ENCODE measurements at places on chromosomes 4 and X. TPM values are rescaled to one million over a fixed set of nuclear protein-coding genes. Genes with fewer than 3 reads are reported as not detected.

GRCh38 chr4:135207531-135207930, 1005.9 kb upstream of the PABPC4L start:
- H3K36me3 ChIP-seq, result no peaks in the 10 kb centered on the region
- DNase-seq, result no peak
- no peak overlapping the region for H3K27ac ChIP-seq
- H3K27me3 ChIP-seq, result no peaks in the 10 kb centered on the region

DNA sequence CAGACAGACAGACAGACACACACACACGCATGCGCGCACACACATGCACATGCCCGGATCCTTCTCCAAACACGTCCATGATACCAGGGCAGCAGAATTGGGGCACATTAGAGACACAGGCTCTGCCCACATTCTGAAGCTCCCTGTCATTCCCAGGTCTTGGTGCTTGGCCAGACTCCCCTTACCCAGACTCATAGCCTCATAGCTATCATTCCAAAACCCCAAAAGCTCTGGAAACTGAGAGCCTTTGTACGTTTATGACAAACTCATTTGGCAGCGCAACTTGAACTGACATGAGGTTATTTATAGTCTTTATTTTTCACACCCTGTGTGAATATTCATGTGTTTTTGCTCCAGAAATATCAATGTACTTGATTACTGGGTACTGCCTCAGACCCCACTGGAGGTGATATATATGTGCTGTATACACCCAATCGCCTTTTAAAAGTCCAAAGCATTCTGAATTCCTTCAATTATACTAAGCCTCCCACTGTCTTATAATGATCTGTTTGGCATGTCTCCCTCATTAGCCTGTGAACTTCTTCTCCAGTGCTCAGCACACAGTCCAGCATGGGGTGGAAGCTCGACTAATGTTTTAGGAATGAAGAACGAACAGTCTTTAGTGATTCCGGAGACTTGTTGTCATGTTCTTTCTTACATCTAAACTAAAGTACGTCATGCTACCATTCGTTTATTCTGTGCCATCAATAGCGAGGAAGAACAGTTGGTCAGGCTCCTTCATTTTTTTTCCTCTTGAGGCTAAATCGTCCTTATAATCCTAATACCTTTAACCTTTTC, 45.0 kb downstream of the RTL9 start:
- no peak for DNase-seq
- no peaks in the 10 kb centered on the region for H3K36me3 ChIP-seq
- H3K27me3 ChIP-seq, result no peaks in the 10 kb centered on the region
- H3K4me3 ChIP-seq, result no peak overlapping the region

DNA sequence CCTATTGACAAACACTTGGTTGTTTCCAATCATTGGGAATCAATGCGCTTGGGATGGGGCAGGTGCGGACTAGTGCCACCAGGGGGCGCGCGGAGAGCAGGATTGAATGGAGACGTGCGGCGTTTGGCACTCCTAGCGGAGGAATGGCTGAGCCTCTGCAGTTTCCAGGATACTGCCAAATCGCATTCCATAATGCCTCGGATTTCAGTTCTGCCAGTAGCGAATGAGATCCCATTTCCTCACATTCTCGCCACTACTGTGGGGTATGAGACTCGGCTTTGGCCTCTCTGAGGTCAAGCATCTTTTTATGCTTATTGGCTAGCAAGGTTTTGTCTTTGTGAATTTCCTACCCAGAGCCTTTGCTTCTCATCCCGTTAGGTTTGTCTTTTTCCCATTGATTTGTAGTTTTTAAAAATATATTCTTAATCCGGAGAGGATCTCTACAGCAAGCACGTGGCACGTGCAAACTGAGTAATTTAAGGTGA, 28.7 kb downstream of the CLDN34 start:
- no peaks in the 10 kb centered on the region for H3K36me3 ChIP-seq
- H3K27me3 ChIP-seq, result no peaks in the 10 kb centered on the region
- no peak overlapping the region for H3K27ac ChIP-seq

DNA sequence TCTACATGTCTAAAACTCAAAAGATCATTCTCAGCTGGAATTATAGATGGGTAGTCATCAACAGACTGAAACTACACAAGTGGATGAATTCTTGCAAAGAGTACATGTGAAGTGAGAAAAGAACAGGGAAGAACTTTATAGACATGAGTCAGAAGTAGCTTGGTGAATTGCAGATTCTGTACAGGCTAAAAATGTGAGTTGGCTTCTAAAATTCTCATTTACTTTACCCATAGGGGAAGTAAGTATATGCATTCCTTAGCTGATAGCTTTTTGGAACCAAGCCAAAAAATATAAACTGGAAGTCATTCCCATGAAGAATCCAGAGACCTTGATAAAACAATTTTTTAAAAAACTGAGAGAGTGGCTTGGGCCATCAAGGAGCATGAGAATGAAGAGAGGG, 584.2 kb upstream of the FTHL17 start:
- no peaks in the 10 kb centered on the region for H3K27me3 ChIP-seq
- H3K27ac ChIP-seq, result no peak overlapping the region
- DNase-seq, result no peak
- H3K36me3 ChIP-seq, result no peaks in the 10 kb centered on the region
- no peak overlapping the region for H3K4me3 ChIP-seq
- no peaks in the 10 kb centered on the region for H3K4me1 ChIP-seq

GRCh38 chr4:53003959-53004358, 141.8 kb downstream of the RASL11B start:
- no peaks in the 10 kb centered on the region for H3K4me1 ChIP-seq
- no peaks in the 10 kb centered on the region for H3K36me3 ChIP-seq
- no peak overlapping the region for H3K4me3 ChIP-seq

DNA sequence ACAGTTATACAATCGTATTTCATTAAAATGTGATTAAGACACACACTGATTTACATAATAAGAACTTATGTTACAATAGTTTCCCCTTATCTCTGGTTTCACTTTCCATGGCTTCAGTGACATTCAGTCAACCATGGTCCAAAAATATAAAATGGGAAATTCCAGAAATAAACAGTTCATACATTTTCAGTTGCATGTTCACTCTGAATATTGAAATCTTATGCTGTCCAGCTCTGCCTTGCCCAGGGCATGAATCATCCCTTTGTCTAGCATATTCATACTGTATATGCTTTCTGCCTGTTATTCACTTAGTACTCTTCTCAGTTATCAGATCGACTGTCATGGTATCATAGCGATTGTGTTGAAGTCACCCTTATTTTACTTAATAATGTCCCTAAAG, 173.8 kb upstream of the DCAF12L2 start:
- H3K27ac ChIP-seq, result no peak overlapping the region
- no peaks in the 10 kb centered on the region for H3K36me3 ChIP-seq
- H3K4me1 ChIP-seq, result no peaks in the 10 kb centered on the region
- no peak for DNase-seq
- H3K27me3 ChIP-seq, result no peaks in the 10 kb centered on the region
- no peak overlapping the region for H3K4me3 ChIP-seq

- no peaks in the 10 kb centered on the region for H3K4me1 ChIP-seq
- H3K4me3 ChIP-seq, result peak overlapping the region; percentile 83
- no peak overlapping the region for H3K27ac ChIP-seq
- H3K36me3 ChIP-seq, result no peaks in the 10 kb centered on the region
- no peak for DNase-seq
Measured at GRCh38 chrX:10016519-10017132, 49.5 kb downstream of the CLDN34 start.

DNA sequence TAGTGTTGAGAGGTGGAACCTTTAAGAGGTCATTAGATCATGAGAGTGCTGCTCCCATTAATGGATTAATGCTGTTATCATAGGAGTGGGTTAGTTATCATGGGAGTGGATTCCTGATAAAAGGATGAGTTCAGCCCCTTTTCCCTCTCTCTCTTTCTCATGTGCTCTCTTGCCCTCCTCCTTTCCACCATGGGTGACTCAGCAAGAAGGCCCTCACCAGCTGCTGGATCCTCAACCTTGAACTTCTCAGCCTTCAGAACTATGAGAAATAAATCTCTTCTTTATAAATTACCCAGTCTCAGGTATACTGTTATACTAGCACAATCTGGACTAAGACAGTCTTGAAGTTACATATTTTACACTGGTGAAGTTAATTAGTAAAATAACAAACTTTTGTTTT, 10.0 kb upstream of the CDKL5 start:
- H3K36me3 ChIP-seq, result no peaks in the 10 kb centered on the region
- H3K27me3 ChIP-seq, result no peaks in the 10 kb centered on the region
- DNase-seq, result no peak
- H3K4me1 ChIP-seq, result no peaks in the 10 kb centered on the region
- no peak overlapping the region for H3K27ac ChIP-seq
- no peak overlapping the region for H3K4me3 ChIP-seq

DNA sequence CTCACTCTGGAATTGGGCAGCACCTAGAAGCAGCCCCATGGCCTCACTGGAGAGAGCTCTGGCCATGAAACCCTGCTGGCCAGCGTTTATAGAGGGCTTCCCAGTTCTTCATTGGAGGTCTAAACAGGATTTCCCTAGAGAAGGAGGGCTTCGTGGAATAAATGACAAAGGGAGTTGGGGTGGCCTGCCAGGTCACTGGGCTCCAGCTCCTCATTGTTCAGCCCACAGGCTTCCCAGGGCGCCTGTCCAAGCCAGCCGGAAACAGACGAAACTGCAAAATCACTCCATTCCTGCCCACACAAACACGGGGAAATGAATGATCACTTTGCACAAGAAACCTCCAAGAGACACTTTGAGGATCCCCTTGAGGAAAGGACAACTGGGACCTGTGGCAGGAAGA, 189.7 kb downstream of the TSPAN5 start:
- no peak overlapping the region for H3K27ac ChIP-seq
- no peaks in the 10 kb centered on the region for H3K36me3 ChIP-seq
- H3K27me3 ChIP-seq, result no peaks in the 10 kb centered on the region
- H3K4me1 ChIP-seq, result no peaks in the 10 kb centered on the region
- DNase-seq, result no peak

DNA sequence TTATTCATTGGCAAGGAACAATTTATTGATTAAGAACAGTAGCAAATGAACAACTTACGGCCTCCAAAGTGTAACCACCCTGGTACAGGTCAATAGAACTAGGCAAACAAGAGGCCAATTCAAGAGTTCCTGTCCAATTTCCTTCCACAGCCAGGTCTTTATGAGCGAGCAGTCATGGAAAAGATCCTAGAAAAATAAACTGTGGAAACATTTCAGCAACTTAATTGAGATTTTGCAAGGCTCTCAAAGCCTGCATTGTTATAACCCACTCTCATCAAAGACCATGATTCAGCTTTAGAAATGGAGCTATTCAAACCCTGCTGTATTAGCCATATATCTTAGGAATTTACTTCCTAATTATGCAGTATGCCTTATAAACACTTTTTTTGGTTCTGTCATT, 43.6 kb downstream of the UNC5C start:
- H3K4me3 ChIP-seq, result no peak overlapping the region
- H3K36me3 ChIP-seq, result no peaks in the 10 kb centered on the region
- DNase-seq, result no peak

- no peak overlapping the region for H3K27ac ChIP-seq
- no peaks in the 10 kb centered on the region for H3K27me3 ChIP-seq
- H3K4me3 ChIP-seq, result no peak overlapping the region
- no peaks in the 10 kb centered on the region for H3K36me3 ChIP-seq
- H3K4me1 ChIP-seq, result no peaks in the 10 kb centered on the region
- no peak for DNase-seq
Measured at GRCh38 chrX:69179380-69179911, 14.2 kb upstream of the PJA1 start.

DNA sequence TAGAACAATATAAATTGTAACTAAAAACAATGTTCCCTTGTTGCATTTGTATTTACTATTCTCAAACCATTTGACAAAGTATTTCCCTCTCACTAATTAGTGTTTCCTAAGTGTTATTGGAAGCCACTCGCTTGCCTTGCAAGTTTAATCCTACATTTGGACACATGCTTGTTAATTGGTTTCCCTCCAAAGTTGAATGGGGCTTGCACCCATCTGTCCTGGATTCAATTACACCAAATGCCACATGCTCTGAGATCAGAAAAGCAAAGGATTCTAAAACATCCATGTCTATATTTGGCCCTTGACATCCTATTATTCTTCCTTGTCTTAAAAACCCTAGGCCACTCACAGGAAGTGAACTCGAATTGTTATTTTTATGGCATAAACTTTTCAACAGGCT, 146.6 kb downstream of the AMELX start:
- DNase-seq, result no peak
- no peak overlapping the region for H3K4me3 ChIP-seq
- H3K27ac ChIP-seq, result no peak overlapping the region
- H3K27me3 ChIP-seq, result no peaks in the 10 kb centered on the region
- H3K4me1 ChIP-seq, result peaks cover 2% of the 10 kb centered on the region
- no peaks in the 10 kb centered on the region for H3K36me3 ChIP-seq

DNA sequence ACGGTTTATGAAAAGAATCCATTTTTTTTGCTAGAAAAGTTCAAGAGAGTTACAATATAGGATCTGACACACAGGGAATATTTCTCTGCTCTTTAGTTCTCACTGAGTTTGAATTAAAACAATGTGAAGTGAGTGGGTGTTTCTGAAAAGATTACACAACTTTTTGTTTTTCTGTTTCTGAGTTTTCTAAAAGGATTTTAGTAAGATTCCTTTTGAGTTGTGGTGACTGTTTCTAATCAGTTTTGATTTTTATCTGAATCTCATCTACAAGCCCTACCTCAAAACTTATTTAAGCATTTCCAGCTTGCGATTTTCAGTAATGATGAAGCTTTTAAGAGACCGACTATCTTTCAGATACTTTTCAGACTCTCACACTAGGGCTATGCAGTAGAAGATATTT, 141.7 kb downstream of the GPAT3 start:
- H3K4me1 ChIP-seq, result no peaks in the 10 kb centered on the region
- H3K27ac ChIP-seq, result no peak overlapping the region
- H3K27me3 ChIP-seq, result no peaks in the 10 kb centered on the region
- H3K36me3 ChIP-seq, result no peaks in the 10 kb centered on the region
- no peak for DNase-seq

- H3K4me3 ChIP-seq, result no peak overlapping the region
- H3K36me3 ChIP-seq, result no peaks in the 10 kb centered on the region
- H3K27me3 ChIP-seq, result no peaks in the 10 kb centered on the region
- no peaks in the 10 kb centered on the region for H3K4me1 ChIP-seq
Measured at GRCh38 chrX:129961180-129962083, 21.0 kb upstream of the BCORL1 start.

- peaks cover 29% of the 10 kb centered on the region for H3K4me1 ChIP-seq
- H3K4me3 ChIP-seq, result no peak overlapping the region
- H3K27ac ChIP-seq, result peak overlapping the region; percentile 97
Measured at GRCh38 chr4:41145571-41146078, 68.7 kb downstream of the APBB2 start.

GRCh38 chr4:40523581-40523980, 106.1 kb downstream of the RBM47 start:
- DNase-seq, result no peak
- H3K27ac ChIP-seq, result no peak overlapping the region
- H3K4me1 ChIP-seq, result no peaks in the 10 kb centered on the region
- no peaks in the 10 kb centered on the region for H3K27me3 ChIP-seq
- H3K36me3 ChIP-seq, result no peaks in the 10 kb centered on the region

Gene HSD17B13
- total RNA-seq, result 1.1 TPM

Gene ETNPPL
- not detected for total RNA-seq

Gene BBS12
- total RNA-seq, result 3.8 TPM

Gene PDZD4
- total RNA-seq, result 11.9 TPM

Gene HMX1
- not detected for total RNA-seq

Gene KLB
- not detected for total RNA-seq

Gene PITX2
- total RNA-seq, result not detected

Gene USP53
- total RNA-seq, result 102 TPM

Gene P2RY4
- 0.91 TPM for total RNA-seq

Gene TAPT1
- total RNA-seq, result 56.8 TPM

Gene F8
- 49.9 TPM for total RNA-seq

Gene FREM3
- total RNA-seq, result 0.36 TPM

Data from aorta (tissue), 5 donors.